ENCODE measurements at places on chromosomes 5 and 9.

- no peak for DNase-seq
Observed at GRCh38 chr9:109383947-109384346, 63.1 kb upstream of the EPB41L4B start.

GRCh38 chr9:504921-505740, 290.5 kb downstream of the DOCK8 start:
- DNase-seq = no peak

- DNase-seq = no peak
Observed at GRCh38 chr5:134242146-134242545, 16.3 kb upstream of the PPP2CA start.

- DNase-seq = no peak
Observed at GRCh38 chr9:13614060-13614459, 334.6 kb upstream of the MPDZ start.

GRCh38 chr9:83538172-83538889, at the start of gene FRMD3:
Gene FRMD3, minus strand, starts transcription at chr9:83538401. Its CDS starts 170 bp downstream, at chr9:83538231.
- DNase-seq = no peak

GRCh38 chr5:76638479-76638878, 15.3 kb upstream of the F2RL2 start:
- no peak for DNase-seq

- DNase-seq = no peak
Observed at GRCh38 chr9:77785341-77785740, 137.2 kb upstream of the GNA14 start.

GRCh38 chr5:50964746-50965653, 298.6 kb downstream of the PARP8 start:
- DNase-seq = no peak

GRCh38 chr9:33742519-33742918, 52.8 kb upstream of the PRSS3 start:
- no peak for DNase-seq

DNA sequence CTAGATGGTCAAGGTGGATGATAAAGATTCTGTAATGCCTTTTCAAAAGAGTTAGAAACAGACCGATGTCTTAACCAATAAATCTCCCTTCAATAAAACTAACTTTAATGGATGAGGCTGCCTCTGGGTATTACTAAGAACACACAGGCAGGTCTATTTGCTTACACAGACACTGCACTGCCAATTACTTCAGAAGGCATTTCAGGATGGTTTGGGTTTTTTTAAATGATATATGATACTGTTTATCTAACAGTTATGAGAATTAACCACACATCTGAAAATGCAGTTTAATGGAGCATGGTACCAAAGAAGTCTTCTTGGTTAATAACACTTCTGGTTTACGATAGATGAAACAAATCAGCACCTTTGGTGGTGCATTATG, 367.9 kb upstream of the GRAMD2B start:
- DNase-seq = no peak

GRCh38 chr9:85118990-85119755, 449.6 kb downstream of the NTRK2 start:
- no peak for DNase-seq

DNA sequence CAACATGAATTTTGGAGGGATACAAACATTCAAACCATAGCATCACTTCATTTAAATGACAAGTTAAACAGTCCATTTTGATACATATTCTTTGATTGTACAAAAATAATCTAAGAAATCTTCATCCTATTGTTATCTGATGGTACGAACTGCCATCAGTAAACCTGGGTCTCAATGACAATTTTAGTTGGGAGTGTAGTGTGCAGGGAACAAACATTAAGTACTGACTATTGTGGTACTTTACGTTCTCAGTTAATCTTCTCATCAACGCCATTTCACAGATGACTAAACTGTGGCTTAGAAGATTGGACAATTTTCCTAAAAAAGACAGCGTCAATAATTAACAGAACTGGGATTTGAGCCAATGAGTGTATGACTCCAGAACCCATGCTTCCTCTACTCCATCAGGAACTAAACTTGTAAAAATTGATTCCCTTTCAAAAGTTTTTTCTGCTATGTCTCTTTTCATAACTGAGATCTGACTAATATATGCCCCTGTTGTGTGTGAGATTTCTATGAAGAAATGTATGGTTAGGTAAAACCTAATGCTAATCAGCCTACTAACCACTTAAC, 21.1 kb downstream of the TNPO1 start:
- no peak for DNase-seq

DNA sequence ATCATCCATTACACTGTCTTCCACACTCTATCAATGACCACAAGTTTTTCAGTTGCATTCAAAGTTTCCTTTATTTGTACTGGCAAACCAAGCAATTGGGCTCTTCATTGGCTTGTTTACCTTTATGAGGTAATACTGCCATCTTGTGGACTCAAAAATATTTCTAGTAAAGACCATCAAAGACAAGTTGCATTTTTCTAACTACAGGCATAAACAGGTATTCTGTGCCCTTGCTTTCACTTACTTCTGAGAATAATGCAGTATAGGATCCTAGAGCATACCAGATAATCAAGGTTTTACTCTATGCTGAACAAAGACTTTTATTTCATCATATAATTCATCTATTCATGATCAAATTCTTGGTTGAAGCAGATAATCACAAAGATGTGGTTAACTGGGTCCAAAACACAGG, 173.7 kb upstream of the POU5F2 start:
- DNase-seq = no peak

GRCh38 chr9:104750185-104750767, 2.8 kb downstream of the NIPSNAP3A start:
- DNase-seq = no peak

DNA sequence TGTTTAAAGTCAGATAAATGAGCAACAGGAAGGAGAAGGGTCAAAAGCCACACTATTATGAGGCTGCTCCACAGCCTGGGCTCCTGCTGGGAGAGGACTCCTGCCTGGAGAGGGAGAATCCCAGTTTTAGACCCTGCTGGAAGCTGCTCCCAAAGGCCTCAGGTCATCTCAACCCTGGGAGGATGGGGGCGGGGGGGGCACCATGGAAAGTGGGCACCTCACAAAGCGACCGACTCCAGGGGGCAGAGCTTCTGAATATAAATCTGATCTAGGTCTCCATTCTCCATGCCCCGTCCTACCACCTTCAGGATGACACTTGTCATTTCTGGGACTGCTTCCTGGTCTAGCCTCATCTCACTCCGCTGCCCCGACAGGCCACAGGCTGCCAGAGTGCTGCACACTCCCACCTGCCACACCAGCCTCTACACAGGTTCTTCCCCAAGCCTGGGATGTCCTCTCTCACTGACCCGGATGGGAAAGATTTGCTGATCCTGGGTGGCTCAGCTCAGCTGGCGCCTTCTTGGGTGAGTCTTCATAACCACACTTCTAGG, 183.4 kb downstream of the GAPVD1 start:
- DNase-seq = no peak

DNA sequence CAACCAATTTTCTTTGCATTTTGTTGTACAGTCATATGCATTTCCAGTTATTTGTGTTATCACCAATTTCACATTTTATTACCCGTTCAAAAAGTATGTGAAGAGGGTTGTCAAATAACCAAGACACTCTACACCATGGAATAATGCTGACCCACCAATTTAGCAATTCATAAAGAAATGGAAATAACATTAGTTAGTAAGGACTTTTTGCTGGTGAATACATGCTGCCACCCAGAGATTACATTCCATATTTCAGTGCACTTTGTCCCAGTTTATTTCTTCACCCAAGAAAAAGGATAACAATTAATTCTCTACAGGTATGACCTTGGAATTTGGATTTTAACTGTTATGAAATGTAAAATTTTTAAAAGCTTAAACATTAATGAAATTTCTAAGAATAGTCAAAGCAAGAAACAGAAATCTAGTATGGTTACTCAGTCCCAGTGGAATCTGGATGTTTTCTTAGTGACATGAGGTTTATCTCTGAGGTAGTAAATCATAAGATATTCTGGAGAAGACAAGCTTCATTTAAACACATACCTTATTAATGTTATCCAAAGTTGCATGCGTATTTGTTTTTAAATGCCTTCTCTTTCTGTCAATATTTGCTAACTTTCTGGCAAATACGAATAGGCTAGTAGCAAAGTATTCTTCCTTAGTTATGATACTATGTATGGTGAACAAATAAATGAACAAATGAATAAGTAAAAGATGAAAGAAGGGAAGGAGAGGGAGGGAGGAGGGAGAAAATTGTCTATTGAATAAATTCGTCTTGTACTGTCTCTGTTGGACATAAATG, 100.6 kb downstream of the CETN3 start:
- no peak for DNase-seq

- no peak for DNase-seq
Observed at GRCh38 chr5:8729437-8729836, 816.4 kb downstream of the SEMA5A start.
